ENCODE measurements at places on chromosomes 2 and 18.

GRCh38 chr2:212228743-212229171 is 309.8 kb downstream of the ERBB4 start:
- DNase-seq = no peak

DNA sequence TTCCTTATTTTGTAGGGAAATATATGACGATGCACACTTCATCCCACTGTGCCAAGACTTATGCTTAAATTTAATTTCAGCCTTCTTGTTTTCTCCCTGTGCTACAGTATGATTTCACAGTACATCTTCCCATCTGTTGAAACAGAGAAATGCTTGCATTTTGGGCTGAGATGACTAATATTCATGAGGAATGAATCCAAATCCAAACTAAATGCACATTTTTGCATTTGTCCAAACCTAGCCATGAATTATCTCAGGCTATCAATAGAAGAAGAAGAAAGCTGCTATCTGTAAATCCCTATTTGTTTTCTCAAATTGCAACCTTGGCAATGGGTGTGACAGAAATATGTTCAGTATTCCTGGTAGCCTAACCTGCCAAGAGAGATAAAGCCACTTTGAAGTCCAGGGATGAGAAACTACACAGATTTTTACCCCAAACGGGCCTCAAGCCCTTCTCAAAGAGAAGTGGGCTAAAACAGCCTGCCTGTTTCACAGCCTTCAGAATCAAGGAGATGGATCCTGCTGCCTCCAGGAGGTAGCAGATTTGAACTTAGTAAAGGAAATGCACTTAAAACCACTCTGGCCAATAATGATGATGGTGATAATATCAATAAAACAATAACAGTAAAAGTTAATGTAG is 306.9 kb upstream of the NT5C1B start:
- no peak for DNase-seq

DNA sequence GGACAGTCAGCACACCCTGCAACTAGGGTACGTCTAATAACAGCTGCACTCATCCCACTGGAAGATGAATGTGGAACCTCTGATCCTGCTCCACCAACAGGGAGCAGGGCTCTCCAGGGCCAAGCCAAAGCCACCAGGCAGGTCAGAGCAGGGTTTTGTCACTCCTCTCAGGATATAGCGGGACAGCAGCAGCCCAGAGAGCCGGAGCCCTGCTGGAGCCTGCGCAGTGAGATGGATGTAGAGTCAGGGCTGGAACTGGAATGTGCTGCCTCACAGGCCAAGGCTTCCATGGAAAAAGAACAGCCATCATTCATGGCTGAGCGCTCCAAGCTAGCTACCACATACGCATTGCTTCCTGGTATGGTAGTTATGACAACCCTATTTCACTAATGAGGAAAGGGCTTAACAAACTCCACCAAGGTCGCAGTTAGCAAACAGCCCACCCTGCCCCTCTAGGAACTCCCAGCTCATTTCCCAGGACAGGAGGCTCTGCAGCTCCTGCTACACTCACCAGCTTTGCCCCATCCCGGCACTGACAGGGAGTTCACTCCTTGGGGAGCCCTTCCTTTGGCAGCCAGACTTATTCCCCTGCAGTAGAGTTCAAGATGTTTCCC is 85.2 kb downstream of the HS1BP3 start:
- no peak for DNase-seq

DNA sequence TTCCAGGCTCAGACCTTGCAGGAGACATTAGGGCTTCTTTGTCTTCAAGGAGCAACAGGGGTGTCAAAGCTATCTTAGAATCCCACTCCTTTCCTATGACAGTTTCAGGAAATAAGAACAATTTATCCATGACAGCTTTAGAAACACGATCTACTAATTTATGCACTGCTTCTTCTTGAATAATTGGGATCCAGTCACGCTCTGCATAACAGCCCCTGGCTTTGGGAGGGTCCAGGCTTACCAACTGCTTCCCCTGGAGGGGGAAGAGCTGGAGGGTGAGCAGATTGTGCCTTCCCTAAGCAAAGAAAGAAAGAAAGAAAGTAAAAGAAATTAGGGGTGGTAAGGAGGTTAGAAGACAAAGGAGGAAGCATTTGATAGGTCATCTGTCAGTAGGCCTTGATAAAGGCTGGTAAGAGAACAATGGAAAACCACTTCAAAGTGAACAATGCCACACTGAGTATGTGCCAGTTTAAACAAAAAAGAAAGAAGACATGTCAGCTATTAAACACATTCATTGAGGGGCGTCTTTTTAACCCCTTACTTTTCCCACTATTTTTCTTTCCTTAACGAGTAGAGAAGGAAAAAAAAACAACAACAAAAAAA is 327.6 kb downstream of the DCC start:
- DNase-seq = no peak

GRCh38 chr2:148048475-148049221 is 27.8 kb downstream of the MBD5 start:
- DNase-seq = no peak

GRCh38 chr2:78978340-78978739 is 47.2 kb upstream of the REG3G start:
- DNase-seq = no peak

DNA sequence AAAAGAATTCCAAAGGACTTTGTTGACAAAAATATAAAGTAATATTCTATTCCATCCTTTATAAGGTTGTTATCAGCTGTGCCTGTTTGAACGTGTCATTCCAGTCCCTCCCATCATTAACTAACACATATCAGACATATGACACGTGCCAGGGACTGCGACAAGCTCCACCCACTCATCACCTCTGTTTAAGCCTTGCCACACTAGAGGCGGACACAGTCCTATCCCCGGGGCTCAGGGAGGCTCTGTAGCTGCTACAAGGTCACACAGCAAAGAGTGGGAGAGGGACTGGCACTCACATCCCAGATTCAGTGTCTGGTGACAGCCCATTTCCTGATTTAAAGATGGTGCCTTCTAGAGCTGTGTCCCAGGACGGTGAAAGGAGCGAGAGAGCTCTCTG is 30.0 kb downstream of the TBC1D8 start:
- peak; percentile 35 for DNase-seq

DNA sequence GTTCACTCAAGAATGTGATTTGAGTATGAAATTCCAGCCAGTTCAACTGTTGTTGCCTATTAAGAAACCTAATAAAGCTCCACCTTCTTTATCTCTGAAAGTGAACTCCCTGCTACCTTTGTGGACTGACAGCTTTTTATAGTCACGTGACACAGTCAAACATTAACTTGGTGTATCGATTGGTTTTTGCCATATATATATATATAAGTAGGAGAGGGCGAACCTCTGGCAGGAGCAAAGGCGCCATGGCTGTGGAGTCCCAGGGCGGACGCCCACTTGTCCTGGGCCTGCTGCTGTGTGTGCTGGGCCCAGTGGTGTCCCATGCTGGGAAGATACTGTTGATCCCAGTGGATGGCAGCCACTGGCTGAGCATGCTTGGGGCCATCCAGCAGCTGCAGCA is at the start of gene UGT1A1:
UGT1A1 (plus strand) TSS at position 228 of the 400 bp plus-strand sequence; CDS start at position 246, 18 bp downstream.
- no peak for DNase-seq
